HCEC 1CT (cell line): ENCODE measurements at places on chromosomes 7 and 10.

GRCh38 chr10:21249435-21249834, 276.0 kb downstream of the SKIDA1 start:
- no peak for DNase-seq

- peak; percentile 75 for DNase-seq
Observed at GRCh38 chr10:122112021-122112616, 123.2 kb downstream of the TACC2 start.

DNA sequence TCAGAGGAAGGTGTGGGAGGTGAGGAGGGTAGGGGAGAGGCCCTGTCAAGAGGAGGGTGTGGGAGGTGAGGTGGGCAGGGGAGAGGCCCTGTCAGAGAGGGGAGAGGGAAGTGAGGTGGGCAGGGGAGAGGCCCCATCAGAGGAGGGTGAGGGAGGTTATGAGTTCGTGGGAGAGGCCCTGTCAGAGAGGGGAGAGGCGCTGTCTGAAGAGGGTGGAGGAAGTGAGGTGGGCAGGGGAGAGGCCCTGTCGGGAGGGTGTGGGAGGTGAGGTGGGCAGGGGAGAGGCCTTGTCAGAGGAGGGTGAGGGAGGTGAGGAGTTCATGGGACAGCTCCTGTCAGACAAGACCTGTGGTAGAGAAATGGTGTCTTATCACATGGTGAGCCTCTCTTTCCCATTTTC, 74.4 kb downstream of the INPP5A start:
- no peak for DNase-seq

- DNase-seq = no peak
Observed at GRCh38 chr7:101287032-101287431, 34.6 kb downstream of the IFT22 start.

- peak; percentile 35 for DNase-seq
Observed at GRCh38 chr7:134755422-134756022, 23.9 kb upstream of the CALD1 start.

GRCh38 chr10:110171032-110171431, 36.4 kb upstream of the MXI1 start:
- DNase-seq = no peak

GRCh38 chr10:14016011-14016536, 314.6 kb downstream of the FRMD4A start:
- DNase-seq = no peak

- DNase-seq = no peak
Observed at GRCh38 chr10:54148508-54148907, 652.5 kb downstream of the PCDH15 start.

GRCh38 chr10:86813101-86813500, 56.7 kb downstream of the BMPR1A start:
- no peak for DNase-seq

DNA sequence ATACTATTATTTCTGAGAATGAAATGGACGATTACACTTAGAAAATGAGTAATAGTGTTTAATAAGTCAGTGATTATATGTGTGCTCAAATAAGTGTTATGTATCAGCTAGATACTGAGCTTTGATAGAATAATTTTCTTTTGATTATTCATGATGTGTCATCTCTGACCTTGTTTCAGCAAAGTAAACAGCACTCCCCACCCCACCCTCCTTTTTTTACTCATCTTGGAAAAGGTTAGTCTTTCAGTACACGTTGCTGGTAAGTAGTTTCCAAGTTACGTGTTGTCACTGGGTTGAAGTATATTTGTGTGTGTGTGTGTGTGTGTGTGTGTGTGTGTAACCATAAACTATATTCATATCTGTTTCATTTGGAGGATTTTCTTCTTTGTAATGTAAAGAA, 84.1 kb downstream of the GNAI1 start:
- peak; percentile 86 for DNase-seq

GRCh38 chr7:131327049-131327625, 539 bp upstream of the MKLN1 start:
- DNase-seq = peak; percentile 64

- DNase-seq = no peak
Observed at GRCh38 chr10:116800286-116800929, 48.9 kb upstream of the ENO4 start.
